ENCODE measurements at places on chromosomes 7 and 10. TPM values are rescaled to one million over a fixed set of nuclear protein-coding genes. Genes with fewer than 3 reads are reported as not detected.

Gene DNAH11
- 0.72 TPM for total RNA-seq

Gene PLA2G12B
- total RNA-seq = not detected

Gene EN2
- total RNA-seq = not detected

Gene HGF
- 5.8 TPM for total RNA-seq

Gene KCNMA1
- 76.9 TPM for total RNA-seq

Gene ACBD7
- 6.4 TPM for total RNA-seq

Gene LRRC18
- not detected for total RNA-seq

Gene TFPI2
- total RNA-seq = 3.5 TPM

GRCh38 chr7:27142580-27143022 lies 880 bp downstream of the HOXA5 start:
- DNase-seq = no peak

GRCh38 chr10:60868946-60869345 lies 75.0 kb downstream of the RHOBTB1 start:
- DNase-seq = no peak

- no peak for DNase-seq
These were observed 29.4 kb upstream of the ECHDC3 start for GRCh38 chr10:11712744-11713143.

DNA sequence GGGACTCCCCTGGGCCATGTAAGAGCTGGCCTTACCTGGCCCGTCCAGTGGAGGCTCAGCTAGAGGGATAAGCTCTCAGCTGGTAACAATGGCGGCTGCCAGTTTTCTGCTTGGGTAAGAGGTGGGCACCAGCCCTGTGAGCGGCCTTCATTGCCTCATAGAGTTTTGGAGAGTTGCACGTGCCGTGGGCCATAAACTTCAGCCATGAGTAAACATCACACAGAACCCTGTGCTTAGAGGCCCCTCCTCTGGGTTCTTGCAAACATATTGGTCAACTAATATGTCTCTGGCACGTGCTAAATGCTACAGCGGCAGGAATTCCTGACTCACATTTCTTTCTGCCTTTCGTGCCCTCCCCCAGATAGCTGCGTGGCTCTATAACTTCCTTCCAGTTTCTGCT lies 103.9 kb upstream of the LEP start:
- no peak for DNase-seq

GRCh38 chr7:5419539-5420066 lies 4.0 kb downstream of the TNRC18 start:
- DNase-seq = peak; percentile 33

DNA sequence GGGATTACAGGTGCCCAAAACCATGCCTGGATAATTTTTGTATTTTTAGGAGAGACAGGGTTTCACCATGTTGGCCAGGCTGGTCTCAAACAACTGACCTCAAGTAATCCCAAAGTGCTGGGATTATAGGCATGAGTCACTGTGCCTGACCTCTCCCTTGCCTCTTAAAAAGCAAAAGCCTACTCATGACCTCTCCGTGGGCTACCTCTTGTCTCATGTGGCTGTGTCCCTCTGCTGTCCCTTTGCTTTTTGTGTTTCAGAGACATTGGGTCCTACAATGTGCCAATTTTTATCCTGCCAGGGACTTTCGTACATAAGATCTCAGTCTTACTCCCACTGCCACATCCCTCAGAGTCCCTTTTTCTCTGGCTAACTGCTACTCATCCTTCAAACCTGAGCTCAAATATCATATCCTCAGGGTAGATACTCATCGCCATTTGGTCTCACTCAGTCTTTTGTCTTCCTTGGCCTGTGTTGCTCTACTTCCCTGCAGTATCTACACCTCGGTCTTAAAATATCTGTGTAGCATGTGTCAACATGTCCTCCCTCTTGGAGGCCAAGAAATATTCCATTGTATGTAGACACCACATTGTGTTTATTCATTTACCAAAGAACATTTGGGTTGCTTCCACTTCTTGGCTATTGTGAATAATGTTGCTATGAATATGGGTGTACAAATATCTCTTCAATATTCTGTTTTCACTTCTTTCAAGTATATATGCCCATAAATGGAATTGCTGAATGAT lies 465.0 kb upstream of the KLF6 start:
- DNase-seq = no peak

- DNase-seq = no peak
These were observed 16.2 kb downstream of the KIFBP start for GRCh38 chr10:69004821-69005220.

DNA sequence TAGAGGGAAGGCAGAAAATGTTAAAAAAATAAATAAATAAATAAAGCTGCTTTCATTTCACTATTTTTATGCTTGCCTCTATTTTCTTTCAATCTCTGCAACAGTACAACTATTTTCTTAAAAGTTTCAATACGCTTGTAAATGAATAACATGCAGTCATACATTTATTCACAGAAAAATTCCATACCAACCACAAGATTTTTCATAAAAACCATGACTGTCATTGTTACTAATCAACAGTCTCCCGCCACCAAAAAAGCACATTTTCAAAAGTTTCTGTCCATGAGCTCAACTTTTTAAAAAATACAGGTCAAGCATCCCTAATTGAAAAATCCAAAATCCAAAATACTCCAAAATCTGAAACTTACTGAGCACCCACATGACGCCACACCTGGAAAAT lies 5.3 kb downstream of the PARD3 start:
- DNase-seq = no peak

DNA sequence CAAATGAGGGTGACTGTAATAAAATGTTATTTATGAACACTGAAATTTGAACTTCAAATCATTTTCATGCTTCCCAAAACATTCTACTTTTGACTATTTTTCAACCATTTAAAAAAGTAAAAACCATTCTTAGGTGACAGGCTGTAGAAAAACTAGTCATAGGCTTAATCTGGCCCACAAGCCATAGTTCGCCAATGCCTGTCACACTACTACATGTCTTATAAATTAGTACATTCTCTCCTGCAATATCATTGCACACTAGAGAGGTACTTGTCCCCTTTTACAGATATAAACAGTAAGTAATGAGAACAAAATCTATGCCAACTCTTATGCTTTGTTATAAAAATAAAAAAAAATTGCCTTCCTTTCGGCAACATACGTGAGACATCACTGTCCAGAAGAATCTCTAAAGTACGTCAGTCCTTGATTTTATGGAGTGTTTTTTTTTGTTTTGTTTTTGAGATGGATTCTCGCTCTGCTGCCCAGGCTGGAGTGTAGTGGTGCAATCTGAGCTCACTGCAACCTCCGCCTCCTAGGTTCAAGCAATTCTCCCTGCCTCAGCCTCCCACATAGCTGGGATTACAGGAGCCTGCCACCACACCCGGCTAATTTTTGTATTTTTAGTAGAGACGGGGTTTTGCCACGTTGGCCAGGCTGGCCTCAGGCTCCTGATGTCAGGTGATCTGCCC lies 23.2 kb downstream of the UPF2 start:
- DNase-seq = no peak

DNA sequence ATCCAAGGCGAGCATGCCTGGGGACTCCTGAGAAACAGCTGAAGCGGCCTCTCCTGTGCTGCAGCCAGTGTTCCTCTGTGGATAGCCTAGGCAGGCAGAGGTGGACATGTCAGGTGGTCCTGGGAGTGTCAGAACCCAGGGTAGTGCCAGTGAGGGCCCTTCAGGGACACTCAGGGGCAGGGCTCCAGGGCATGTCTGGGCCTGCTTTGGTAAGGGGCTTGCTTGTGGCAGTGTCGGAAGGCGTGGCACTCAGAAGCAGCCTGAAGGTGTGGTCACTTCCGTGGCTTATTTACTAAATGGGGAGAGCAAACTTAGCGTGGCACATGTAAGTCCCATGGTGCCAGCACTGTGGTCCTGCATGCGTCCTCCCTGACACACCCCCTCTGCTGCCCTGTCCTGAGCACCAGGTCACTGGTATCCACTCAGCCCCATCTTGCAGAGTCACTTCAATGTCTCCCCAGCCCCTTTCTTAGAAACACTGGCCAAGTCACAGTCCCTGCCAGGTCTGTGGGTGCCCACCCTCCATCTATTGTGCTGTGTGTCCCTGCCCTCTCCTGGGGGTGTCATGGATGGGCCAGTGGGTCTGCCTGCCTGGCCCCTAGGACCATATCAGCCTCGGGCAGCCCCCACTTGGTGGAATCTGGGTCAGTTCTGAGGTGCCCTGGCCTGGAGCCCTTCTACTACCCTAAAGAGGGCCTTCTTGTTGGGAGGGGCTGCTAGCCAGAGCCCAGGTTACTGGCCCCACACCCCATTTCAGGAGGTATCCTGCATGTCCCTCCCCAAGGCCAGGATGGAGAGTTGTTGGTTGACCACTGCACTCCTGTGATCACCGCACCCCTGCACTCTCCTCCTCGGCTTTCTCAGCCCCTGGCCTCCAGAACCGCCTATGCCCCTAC lies 6.4 kb downstream of the ZMIZ2 start:
- peak; percentile 61 for DNase-seq

GRCh38 chr7:80357530-80357929 lies 154.3 kb downstream of the GNAT3 start:
- no peak for DNase-seq

DNA sequence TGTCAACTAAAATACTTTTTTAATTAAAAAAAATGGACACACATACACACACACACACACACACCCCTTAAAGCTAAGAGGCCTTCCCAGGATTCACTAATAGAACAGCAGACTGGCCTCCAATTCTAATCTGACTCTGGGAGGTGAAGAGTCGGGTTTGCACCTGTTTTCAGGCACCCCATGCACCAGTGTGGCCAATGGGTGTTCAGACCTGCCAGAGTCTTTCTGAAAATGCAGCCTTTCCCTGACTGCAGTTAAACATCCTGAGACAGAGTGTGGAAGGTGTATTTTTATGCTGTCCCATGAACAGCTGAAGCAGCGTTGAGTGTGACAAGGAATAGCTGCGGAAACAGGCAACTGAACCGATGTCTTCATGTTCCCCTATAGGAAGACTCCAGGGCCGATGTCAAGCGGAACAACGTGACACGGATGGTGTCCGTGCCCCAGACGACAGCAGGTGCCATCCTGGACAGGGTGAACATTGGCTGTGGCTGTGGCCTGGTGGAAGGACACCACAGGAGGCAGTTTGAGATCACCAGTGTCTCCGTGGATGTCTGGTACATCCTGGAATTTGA lies 74.6 kb upstream of the LYZL2 start:
- no peak for DNase-seq

DNA sequence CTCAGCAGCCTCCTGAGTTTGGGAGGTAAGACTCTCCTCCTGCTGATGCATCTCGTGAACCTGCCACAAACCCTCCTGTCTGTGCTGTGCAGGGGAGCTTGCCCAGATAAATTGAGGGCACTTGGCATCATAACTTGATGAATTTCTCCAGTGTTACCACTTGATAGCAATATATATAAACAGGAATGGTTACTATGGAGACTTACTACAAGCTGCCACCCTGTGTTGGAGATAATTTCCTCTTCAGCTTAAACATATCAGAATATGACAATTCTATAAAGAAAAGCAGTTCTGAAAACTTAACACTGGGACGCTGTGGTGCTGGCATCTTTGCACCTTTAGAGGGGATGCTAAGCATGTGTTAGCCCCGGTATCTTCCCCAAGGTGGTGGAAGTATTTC lies 14.9 kb downstream of the PFKFB3 start:
- DNase-seq = no peak

DNA sequence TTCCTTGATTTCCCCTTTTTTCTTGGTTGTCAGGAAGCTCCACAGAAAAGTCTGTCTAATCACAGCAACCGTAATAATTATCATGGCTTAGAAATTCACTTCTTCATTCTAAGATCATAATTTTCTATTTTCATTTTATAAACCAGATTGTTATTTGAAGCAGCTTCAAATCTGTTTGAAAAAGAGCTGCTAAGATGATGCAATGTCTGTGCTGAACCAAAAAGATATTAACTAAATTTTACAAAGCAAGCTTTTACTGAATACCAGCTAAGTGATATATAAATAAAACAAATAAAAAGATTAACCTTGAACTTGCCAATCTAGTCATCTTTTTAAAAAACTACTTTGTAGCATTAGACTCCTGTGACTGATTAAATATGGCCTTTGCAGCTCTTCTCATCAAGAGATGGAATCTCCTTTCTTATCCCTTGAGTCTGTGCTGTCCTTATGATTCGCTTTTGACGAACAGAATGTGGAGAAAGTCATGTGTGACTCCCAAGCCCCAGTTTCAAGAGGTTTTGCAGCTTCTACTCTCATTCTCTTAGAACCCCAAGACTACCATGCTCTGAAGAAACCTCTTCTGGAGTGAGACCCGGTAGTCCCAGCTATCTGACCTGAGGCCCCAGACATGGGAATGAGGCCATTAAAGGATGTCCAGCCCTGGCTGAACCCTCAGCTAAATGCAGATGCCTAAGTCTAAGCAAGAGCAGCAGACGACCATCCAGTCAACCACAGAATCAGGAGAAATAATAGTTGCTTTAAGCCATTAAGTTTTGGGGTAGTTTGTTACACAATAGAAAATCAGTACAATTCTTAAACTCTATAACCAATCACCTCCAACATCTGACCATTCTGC lies 14.4 kb downstream of the NAMPT start:
- DNase-seq = no peak

DNA sequence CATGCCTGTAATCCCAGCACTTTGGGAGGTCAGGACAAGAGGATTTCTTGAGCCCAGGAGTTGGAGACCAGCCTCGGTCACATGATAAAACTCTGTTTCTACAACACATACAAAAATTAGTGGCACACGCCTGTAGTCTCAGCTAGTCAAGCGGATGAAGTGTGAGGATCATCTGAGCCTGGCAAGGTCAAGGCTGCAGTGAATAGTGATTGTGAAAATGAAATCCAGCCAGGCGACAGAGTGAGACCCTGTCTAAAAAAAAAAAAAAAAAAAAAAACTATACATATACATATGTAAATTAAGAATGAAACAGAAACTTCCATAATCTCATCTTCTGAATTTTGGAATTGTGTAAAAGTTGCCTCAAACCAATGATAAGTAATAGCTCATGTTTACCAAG lies 18.2 kb upstream of the FAM170B start:
- DNase-seq = no peak

GRCh38 chr7:40827222-40828085 lies 692.6 kb downstream of the SUGCT start:
- DNase-seq = no peak

- DNase-seq = no peak
These were observed 633.5 kb upstream of the ANKRD30A start for GRCh38 chr10:36491926-36492325.

- DNase-seq = peak; percentile 35
These were observed 498 bp downstream of the NDST2 start for GRCh38 chr10:73810735-73811465.
